ENCODE measurements at places on chromosomes 12 and 14. TPM values are rescaled to one million over a fixed set of nuclear protein-coding genes. Genes with fewer than 3 reads are reported as not detected.

GRCh38 chr14:55780156-55780946 lies 200.3 kb downstream of the KTN1 start:
- DNase-seq: no peak

DNA sequence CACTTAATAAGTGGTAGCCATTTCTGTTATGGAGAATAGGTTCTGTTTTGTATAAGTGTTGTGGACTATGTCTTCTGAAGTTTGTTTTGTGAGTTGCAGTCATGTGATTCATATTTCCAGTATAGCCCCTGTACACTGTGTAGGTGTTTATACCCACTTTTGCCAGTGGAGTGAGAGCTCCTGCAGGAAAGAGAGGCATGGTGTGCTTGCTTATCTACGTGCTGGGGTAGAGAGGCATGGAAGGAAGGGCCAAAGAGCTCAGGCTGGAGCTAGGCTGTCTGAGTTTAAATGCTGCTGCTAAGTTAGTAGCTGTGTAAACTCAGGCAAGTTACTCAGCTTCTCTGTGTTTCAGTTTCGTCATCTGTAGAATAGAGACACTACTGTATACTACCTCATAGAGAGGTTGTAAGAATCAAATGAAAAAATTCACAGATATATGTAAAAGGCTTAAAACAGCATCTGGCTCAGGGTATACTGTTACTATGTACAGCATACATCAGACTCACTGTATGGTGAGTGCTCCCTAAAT lies 88.2 kb upstream of the SLC38A2 start:
- DNase-seq: no peak

GRCh38 chr12:1619587-1619986 lies 9.4 kb upstream of the WNT5B start:
- DNase-seq: no peak

- no peak for DNase-seq
Observed at GRCh38 chr12:84998341-84998740, 37.7 kb downstream of the TSPAN19 start.

DNA sequence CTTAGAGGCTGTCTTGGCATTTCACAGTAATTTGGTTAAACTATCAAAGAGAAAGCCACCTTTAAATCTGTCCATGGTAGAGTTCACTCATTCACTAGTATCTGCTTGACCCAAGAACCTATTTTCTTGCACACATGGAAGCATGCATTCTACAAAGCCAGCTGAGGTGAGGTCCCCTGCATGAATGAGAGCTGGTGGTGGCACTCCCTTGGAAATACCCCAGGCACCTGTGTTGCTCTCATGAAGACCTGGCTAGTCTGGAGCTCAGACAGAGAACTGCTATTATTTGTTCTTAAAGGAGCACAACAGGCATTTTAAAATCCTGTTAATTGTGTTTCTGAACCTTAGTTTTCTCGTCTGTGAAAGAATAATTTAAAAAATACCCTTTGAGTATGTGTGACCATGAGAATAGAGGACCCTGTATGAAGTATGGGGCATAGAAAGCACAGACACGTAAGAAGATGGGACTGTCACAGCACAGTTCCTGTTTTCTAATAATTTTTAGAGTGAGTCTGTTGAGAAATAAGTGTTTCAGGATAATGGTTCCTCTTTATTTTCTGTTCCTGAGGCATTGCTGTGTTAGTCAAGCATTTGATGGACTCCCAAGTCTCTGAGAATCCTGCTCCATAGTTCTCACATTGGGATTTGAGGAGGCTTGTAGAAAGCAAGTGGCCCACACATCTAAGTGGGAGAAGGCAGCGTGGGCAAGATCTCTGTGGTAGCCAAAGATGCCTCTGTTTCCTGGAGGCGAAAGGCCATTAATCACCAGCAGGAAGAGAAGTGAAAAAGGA lies 10.9 kb downstream of the RGS6 start:
- no peak for DNase-seq

- DNase-seq: no peak
Observed at GRCh38 chr12:26143291-26143690, 18.5 kb upstream of the BHLHE41 start.

DNA sequence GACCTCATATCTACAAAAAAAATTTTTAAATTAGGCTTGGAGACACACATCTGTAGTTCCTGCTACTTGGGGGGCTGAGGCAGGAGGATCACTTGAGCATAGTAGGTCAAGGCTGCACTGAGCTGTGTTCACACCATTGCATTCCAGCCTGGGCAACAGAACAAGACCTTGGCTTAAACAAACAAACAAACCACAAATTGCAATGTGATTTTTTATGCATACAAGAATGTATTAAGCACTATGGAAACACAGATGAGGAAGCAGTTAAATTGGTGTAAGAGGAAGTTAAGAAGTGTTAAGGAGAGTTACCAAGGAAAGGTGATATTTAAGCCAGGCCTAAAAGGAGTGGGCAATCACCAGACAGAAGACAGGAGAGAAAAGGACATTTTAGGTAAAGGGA lies 83.6 kb upstream of the HECTD1 start:
- DNase-seq: no peak

- DNase-seq: no peak
Observed at GRCh38 chr14:54629183-54629582, 62.3 kb downstream of the SAMD4A start.

- no peak for DNase-seq
Observed at GRCh38 chr14:69673104-69673503, 61.7 kb downstream of the SUSD6 start.

DNA sequence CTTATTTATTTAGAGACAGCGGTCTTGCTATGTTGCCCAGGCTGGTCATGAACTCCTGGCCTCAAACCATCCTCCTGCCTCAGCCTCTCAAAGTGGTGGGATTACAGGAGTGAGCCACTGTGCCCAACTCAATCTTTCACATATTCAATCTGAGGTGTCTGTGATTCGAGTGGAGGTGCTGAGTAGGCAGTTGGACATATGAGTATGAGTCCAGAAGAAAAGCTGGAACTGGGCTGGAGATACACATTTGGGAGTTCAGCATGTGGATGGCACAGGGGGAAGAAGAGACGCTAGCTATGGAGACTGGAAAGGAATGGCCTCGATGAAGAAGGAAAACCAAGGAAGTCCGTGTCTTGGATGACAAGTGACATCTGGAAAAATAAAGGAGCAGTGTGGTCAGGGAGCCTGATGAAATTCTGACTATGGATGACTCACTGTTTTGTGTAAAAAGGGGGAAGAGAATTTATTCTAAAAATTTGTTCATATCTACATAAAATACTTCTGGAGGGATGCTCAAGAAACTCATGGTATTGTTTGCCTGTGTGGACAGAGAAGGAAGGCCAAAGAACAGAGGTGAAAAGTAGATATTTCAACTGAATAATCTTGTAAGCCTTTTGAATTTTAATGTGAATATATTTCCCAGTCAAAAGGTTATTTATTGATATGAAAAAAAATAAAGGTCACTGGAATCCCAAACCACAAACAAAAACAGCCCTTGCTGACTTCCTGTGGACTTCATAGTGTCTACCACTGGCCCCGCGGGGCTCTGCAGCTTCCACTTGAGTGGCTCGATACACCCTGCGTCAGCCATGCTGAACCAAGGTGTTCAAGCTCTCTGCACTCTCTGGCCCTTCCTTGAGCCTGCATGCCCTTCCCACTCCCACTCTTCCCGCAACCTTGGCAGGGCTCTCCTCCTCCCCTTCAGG lies 8.9 kb upstream of the LTA4H start:
- no peak for DNase-seq

DNA sequence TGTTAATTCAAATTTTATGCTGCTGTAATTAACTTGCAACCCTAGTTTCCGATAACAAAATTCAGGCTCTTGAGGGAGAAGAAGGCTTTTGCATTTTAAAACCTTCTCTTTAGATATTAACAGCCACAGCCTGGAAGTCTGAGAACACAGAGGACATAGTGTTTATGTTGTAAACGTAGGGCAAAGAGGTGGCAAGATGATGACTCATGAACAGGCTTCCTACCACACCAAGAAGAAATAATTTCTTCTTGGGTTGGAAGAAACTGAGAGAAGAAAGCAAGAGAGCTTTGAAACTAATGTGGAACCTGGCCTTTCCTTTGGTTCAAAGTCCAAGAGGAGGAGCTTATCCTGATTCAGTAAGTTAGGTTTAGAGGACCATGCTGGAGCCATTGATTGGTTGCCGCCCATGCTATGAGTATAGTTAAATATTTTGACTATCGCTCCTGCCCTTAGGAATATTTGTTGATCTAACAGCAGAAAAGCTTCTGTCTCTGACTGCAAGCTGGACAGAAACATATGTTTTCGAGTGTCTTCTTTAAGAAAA lies 31.8 kb downstream of the CCDC198 start:
- no peak for DNase-seq

GRCh38 chr12:57025196-57025595 lies 8.9 kb upstream of the TAC3 start:
- DNase-seq: no peak

DNA sequence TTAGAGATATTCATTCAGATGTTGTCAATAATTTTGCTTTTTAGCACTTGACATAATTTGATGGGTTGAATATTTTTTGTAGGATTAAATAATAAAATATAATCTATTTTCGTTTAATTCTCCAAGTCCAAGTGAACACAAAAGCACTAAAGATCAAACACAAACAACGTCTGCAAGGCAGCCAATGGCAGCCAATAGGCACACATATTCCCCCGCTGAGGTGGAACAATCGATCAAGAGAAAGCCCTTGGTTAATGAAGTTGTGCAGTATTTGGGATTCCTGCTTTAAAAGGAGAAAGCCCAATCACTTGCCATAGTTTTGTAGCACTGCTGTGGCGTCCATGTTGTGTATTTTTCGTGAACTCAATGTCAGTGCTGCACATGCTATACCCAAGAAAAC lies 1.5 kb downstream of the DHRS7 start:
- no peak for DNase-seq

DNA sequence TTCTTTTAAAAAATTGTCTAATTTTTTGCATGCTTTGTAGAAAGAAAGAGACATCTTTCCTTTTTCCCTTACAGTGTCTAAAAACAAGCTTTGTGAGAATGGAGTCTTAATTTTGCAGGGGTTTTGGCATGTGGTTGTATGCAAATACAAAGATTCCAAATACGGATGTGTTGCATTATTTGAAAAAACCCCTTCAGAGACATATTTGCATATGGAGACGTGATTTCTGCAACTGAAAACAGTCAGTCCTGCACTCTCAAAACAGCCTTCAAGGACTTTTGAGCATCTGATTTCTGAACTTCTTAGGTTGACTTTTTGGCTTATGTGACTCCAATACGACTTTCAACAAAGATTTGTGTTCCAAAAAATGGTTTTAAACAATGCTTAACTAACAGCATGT lies 7.8 kb downstream of the IRAK3 start:
- DNase-seq: no peak

PPP1R1A gene
- total RNA-seq: not detected

SAV1 gene
- 12.9 TPM for total RNA-seq

OAS3 gene
- 11.2 TPM for total RNA-seq

Data from CD8-positive, alpha-beta memory T cell (primary cell).